ENCODE measurements at places on chromosomes 7 and 10.

- DNase-seq, result no peak
These were observed 283.5 kb upstream of the PPP2R2D start for GRCh38 chr10:131617113-131617858.

- DNase-seq, result peak; percentile 42
These were observed 23.4 kb downstream of the FAM107B start for GRCh38 chr10:14751014-14751896.

- DNase-seq, result no peak
These were observed 1.7 kb downstream of the PGAM1 start for GRCh38 chr10:97427571-97428179.

GRCh38 chr10:96978621-96979154 lies 146.6 kb downstream of the LCOR start:
- no peak for DNase-seq

GRCh38 chr10:113187063-113187777 lies 237.2 kb downstream of the TCF7L2 start:
- peak; percentile 34 for DNase-seq

- no peak for DNase-seq
These were observed 3.9 kb upstream of the GATA3 start for GRCh38 chr10:8050556-8051108.

GRCh38 chr10:92967641-92968040 lies 93.0 kb upstream of the CYP26C1 start:
- DNase-seq, result no peak

GRCh38 chr7:106914018-106914607 lies 49.0 kb downstream of the PIK3CG start:
- DNase-seq, result no peak

- DNase-seq, result no peak
These were observed 25.4 kb downstream of the AMZ1 start for GRCh38 chr7:2713370-2713769.

DNA sequence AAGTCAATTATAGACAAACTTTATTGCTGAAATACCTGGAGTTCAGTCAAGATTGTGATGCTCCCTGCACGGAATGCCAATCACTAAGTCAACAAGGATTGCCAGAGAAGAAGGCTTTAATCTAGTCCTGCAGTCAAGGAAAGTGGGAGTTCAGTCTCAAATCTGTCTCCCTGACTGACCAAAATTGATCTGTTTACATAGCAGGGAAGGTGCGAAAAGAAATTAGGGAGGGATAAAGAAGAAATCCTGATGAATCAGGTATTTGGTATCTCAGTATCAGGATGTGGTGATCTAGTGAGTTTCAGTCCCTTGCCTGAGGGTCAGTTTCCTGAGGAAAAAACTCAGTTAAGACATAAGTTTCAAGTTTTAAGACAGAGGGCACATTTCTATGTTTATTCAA lies 2.1 kb upstream of the AKR1D1 start:
- no peak for DNase-seq

DNA sequence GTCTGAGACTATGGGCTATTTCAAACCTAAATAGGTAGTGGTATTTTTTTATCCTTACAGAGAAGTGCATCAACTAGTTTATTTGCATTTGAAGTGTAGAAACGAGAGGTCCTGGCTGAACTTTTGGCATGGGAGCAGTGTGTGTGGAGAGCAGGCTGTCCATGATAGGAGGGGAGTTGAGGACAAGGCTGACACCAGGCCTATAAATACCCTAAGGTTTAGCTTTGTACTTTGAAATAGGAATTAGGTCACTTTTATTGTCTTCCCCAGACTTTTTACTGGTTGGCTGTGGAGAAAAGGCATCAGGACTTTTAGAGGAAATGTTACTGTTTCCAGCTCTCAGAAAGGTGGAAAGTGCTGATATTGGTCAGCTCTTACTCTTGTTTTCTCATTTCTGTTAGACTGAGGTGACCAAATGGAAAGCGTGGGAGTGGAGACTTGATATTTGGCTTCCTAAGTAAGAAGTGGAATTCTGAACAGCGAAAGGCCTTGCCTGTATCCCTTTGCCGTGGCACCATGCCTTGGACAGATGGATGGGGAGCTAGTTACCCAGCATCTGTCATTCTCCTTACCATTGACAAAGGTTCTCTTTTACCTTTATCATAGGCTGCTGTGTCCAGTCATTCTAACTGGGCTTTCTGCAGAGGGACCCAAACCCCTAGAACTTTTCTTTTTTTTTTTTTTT lies 46.0 kb downstream of the GBF1 start:
- DNase-seq, result no peak

- no peak for DNase-seq
These were observed 212.6 kb upstream of the HABP2 start for GRCh38 chr10:113340282-113340681.

- no peak for DNase-seq
These were observed 336.6 kb upstream of the MKI67 start for GRCh38 chr10:128462844-128463243.

- no peak for DNase-seq
These were observed 30.0 kb upstream of the ZNF722 start for GRCh38 chr7:63968629-63969028.

- no peak for DNase-seq
These were observed 110.9 kb upstream of the FAM180A start for GRCh38 chr7:135859538-135859937.

- DNase-seq, result no peak
These were observed 190.9 kb upstream of the LYZL2 start for GRCh38 chr10:30820261-30820991.

DNA sequence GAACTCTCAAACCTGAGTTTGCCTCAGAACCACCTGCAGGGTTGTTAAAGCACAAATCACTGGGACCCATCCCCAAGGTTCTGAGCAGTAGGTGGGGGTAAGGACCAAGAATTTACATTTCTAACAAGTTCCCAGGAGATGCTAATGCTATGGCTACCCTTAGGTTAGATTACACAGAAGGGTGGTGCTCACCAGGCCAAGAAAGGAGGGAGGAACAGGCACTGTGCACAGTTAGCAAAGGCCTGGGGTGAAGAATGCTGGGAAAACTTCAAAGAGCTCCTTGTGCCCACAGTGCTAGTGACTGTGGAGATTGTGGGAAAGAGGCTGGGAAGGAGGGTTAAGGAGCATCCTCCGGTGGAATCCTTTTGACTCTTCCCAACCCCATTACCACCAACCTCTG lies 8.7 kb upstream of the PRSS2 start:
- no peak for DNase-seq

DNA sequence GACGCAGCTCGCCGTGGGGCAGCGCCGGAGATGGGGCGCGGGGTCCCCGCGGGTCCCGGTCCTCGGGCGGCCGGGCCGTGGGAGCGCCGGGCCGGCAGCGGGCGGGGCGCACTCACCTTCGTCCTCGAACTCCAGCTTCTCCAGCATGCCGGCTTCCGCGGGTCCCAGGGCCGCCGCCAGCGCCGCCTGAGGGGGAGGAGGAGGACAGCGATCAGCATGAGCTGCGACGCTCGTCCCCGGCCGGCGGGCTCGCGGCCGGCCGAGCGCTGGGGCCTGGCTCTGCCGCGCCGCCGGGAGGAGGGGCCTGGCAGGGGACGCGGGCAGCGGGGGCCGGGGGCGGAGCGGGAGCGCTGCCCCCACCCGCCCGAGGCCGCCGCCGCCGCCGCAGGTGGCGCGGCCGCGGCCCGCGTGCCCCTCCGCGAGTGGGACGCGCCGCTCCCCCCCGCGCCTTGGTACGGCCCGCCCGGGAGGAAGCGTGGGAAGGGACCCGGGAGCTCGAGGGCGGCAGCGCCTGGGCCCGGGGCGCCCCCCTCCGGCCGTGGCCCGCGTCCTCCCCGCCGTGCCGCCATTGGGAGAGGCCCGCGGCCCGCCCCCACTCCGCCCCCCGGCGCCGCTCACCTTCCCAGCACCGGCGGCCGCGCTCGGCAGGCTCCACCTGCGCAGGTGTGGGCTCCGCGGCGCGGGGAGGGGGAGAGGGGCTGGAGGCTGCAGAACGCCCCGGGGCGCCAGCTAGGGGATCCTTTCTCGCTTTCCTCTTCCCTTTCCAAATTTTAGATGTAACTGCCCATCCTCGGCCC lies 112.5 kb upstream of the RHEB start:
- DNase-seq, result peak; percentile 98

GRCh38 chr7:148912151-148912550 lies 28.1 kb upstream of the EZH2 start:
- DNase-seq, result no peak

- DNase-seq, result no peak
These were observed 28.1 kb downstream of the DCLRE1A start for GRCh38 chr10:113825791-113826190.

- no peak for DNase-seq
These were observed 50.9 kb downstream of the RSBN1L start for GRCh38 chr7:77747178-77747577.

- no peak for DNase-seq
These were observed 123.2 kb downstream of the AVL9 start for GRCh38 chr7:32618470-32618869.

GRCh38 chr7:129225206-129225930 lies 538 bp downstream of the AHCYL2 start:
- DNase-seq, result peak; percentile 93

GRCh38 chr7:18893156-18893555 lies 224.3 kb downstream of the TWIST1 start:
- no peak for DNase-seq

GRCh38 chr10:119206603-119207365 lies 587 bp upstream of the GRK5 start:
- peak; percentile 95 for DNase-seq

GRCh38 chr10:127034034-127034633 lies 128.9 kb downstream of the DOCK1 start:
- no peak for DNase-seq

DNA sequence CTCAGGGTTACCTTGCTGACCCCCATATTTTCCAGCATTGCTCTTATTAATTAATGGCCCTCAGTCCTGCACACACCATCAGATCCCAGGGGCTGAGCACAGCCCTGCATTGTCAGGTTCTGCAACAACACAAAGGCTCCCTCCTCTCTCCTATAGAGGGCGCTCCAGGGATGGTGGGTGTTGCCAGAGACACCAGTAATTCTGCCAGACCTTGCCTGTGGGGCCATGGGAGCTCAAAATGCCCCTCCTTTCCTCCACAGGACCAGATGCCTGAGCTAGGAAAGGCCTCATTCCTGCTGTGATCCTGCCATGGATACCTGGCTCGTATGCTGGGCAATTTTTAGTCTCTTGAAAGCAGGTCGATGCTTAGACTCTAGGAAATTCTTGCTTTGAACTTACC lies 42.8 kb upstream of the PRSS58 start:
- DNase-seq, result no peak

- DNase-seq, result no peak
These were observed 8.5 kb downstream of the PDZD8 start for GRCh38 chr10:117366741-117367140.

DNA sequence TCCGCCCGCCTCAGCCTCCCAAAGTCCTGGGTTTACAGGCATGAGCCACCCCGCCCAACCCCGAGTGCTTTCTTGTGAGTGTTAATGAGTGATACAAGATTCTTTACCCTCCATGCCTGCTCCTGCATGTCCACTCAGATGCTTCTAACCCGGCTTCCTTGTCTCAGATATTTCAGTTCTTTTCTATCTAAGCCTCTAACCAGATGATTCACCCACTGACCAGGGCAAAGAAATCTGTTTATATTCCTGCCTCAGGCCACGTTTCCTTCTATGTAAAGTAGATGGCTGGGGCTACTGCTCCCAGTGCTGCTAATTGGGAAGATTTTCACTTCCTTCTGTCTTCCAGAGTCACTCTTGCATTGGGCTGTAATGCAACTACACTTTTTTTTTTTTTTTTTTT lies 395.1 kb upstream of the ANKRD30A start:
- no peak for DNase-seq

GRCh38 chr7:39952803-39953202 lies 2.7 kb downstream of the CDK13 start:
- DNase-seq, result no peak

DNA sequence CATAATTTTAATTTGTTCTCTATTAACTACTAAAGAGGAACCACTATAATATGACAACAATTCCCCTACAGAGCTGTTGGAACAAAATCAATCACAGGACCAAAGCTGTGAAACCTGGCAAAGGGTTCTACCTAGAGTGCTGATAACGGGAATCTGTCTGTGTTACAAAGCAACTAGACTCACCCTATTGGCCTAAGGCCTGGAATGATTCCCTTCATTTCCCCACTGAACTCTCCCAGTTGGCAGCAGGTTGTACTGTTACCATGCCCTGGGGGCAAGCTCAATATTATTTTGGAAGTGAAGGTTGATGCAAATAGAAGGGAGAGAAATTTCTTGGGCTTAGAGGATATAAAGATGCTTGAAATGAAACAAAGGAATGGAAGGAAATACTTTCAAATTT lies 81.8 kb downstream of the SEMA3A start:
- no peak for DNase-seq

DNA sequence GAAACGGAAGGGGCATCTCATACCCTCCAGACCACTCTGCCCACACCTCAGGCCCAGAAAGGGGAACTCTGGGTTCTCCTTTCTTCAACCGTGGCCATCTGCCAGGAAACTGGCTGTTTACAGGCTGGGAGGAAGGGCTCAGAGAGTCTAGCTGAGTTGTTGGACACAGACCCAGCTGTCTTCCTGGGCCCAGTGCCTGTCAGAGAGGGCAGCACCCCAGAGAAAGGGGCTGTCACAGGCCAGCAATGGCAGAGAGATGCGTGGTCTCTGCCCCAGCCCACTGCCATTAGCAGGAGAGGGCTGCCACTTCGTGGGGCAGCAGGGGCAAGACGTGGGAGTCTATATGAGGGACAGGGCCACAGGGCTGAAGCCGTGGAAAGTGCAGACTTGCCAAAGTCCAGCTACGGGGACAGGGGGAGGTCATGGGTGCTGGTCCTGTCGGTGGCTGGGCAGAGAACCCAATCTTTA lies 11.0 kb downstream of the GRID1 start:
- DNase-seq, result peak; percentile 51

- DNase-seq, result no peak
These were observed 7.1 kb downstream of the CRYGN start for GRCh38 chr7:151432658-151433521.

GRCh38 chr10:49484486-49485235 lies 54.3 kb downstream of the ERCC6 start:
- DNase-seq, result no peak

GRCh38 chr7:3187444-3188040 lies 113.5 kb upstream of the SDK1 start:
- no peak for DNase-seq

DNA sequence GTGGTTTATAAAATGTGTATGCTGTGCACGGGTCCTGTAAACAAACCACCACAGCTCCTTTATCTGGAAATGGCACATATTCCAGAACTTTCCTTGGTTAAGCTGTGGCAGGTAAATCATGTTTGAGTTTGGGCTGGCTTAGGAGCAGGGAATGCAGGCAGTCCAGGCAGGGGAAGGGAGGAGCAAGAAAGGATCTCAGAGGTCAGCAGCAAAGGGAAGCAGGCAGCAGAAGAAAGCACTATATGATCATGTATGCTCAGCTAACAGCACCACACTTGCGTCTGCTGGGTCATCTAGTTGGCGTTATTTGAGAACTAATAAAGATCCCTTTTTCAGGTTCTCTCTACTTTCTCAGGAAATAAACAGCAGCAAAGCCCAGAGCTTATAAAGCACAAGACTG lies 7.8 kb downstream of the ICA1 start:
- no peak for DNase-seq

- no peak for DNase-seq
These were observed 752 bp upstream of the ABCA13 start for GRCh38 chr7:48170506-48170905.

Data from upper lobe of left lung (tissue), 6 donors.